ENCODE measurements at places on chromosomes 3 and 15.

DNA sequence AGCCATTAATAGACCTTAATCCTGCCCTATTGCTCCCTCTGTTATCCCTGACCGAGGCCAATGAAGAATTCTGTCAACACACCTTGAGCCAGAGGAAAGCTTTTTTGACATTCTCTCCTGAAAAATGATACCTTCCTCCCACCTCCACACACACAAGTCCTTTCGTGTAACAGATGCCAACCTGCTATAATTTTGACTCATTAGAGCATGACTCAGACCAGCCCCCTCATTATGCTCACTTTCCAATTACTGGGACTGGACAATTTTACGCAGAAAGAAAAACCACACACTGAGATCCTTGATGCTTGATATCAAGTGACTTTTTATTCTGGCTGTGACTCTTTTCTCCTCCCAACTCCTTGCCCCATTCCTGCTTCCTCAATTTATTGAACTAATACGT, 50.9 kb downstream of the LSAMP start:
- no peak for DNase-seq

GRCh38 chr15:40746916-40747418, 8.1 kb downstream of the RMDN3 start:
- DNase-seq = no peak

DNA sequence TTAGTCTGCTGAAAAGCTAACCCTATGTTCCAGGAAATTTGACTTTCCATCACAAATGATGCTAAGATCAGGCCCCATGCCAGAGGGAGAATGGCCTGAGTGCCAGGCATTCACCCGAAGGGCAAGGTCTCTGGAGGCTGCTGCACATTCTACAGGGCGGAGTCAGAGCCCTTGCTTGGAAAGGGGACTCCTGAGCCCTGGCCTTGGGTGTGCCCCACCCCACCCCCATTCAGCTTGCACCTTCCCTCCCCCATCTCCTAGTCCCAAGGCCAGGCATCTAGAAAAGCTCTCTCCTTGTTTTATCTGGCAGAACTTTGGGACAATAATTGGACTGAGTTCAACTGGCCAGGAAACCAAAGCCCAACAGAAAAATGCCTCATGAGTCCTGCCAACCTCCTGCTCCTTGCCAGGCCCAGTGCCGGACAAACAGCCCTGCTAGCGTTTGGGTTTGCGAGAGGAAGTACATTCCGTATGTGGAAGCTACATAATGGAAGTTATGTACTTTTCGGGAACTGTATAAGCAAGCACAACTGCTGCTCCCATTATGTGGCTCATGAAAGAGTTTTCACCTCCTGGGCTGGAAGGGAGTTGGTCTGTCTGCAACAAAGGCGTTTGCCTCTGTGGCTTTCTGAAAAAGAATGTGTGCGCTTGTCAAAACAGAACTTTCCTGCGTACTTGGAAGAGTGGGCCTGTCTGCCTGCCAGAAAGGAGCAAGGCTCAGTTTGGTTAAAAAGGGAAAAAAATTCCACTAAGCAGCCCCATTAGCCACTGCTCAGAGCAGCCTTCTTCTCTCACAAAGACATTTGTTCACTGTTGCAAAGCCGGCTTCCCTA, 321.5 kb upstream of the CTNNB1 start:
- no peak for DNase-seq

- no peak for DNase-seq
These were observed 5.3 kb downstream of the BDH1 start for GRCh38 chr3:197550489-197550888.

DNA sequence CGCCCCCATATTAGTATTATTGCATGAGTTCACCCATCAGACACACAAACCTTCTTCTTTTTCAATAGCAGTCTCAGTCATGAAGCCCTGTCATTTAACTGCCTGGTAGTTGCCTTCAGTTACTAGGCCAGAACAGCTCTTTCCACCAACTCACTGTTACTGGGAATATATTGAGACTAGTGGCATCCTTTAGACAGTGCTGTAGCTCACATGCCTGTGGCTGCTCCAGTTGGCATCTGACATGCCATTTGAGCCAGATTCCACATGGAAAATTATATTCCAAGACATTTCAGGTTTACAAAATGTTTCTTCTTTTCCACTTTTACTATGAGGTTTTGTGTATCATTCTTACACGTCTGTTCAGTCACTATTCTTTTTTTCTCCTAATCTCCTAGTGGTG, 146.1 kb downstream of the GHSR start:
- no peak for DNase-seq

DNA sequence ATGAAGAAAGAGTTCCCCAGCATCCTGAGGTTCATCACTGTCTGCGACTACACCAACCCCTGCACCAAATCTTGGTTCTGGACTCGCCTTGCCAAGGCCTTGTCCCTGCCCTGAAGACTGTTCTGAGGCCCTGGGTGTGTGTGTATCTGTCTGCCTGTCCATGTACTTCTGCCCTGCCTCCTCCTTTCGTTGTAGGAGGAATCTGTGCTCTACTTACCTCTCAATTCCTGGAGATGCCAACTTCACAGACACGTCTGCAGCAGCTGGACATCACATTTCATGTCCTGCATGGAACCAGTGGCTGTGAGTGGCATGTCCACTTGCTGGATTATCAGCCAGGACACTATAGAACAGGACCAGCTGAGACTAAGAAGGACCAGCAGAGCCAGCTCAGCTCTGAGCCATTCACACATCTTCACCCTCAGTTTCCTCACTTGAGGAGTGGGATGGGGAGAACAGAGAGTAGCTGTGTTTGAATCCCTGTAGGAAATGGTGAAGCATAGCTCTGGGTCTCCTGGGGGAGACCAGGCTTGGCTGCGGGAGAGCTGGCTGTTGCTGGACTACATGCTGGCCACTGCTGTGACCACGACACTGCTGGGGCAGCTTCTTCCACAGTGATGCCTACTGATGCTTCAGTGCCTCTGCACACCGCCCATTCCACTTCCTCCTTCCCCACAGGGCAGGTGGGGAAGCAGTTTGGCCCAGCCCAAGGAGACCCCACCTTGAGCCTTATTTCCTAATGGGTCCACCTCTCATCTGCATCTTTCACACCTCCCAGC, 2.9 kb downstream of the MYD88 start:
- no peak for DNase-seq

DNA sequence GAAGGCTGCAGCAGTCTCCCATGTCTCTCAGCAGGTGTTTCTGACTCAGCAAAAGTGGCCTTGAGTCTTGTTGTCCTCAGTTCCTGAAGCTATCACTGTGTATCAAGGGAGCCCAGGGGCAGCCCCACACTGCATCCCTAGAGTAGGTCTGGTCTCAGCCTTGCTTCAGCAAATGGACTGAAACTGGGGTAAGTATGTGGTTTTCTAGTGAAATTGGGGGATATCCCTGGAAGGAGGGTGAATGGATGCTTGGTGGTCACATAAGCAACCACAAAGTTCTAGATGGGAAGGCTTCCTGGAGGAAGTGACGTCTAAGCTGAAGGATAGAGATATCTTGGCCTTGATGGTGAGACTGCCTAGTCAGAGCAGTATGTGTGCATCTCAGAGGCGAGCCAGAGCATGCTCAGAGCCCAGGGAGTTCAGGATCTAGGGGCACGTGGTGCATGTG, 38.4 kb downstream of the TMEM158 start:
- DNase-seq = no peak

GRCh38 chr15:101469520-101470288, 19.8 kb downstream of the PCSK6 start:
- no peak for DNase-seq

- no peak for DNase-seq
These were observed 138.9 kb upstream of the SLC7A14 start for GRCh38 chr3:170724599-170725280.

DNA sequence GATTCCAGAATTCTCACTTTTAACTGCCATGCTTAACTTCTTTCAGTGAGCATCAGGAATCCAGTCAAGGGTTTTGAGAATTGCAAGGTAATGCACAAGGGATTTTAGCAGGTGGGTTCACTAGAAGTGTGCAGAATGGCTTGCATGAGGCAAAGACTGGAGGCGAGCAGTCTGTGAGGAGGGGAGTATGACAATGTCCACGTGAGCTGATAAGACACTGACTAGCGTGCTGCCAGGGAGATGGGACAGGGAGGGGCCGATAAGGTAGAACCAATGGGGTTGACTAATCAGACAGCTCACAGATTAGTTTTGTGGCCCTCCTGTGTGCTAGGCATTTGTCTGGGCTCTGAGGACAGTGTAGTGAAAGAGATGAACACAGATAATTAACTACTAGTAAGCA, 102.0 kb upstream of the DAZL start:
- no peak for DNase-seq

DNA sequence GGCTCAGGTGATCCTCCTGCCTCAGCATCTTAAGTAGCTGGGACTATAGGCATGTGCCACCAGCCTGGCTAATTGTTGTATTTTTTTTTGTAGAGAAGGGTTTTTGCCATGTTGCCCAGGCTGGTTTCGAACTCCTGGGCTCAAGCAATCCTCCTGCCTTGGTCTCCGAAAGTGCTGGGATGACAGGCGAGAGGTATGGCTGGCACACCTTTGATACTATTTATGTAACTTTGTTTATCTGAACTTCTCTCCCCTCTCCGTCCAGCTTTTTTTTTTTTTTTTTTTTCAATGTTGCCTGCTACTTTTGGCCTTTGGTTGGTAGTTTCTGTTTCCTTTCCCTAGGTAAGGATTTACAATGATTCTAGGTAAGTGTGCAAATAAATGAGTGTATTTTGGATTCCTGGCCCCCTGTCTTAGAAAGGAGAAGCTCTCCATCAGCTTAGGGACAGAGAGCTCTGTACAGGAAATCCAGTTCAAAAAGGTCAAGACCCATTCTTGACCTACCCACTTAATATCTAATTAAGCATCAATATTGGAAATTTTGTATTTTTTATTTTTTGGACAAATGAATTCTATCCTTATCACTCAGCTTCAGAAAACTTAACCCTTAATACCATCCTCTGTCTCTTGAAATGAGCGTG, 6.8 kb downstream of the ARL6IP5 start:
- DNase-seq = no peak

DNA sequence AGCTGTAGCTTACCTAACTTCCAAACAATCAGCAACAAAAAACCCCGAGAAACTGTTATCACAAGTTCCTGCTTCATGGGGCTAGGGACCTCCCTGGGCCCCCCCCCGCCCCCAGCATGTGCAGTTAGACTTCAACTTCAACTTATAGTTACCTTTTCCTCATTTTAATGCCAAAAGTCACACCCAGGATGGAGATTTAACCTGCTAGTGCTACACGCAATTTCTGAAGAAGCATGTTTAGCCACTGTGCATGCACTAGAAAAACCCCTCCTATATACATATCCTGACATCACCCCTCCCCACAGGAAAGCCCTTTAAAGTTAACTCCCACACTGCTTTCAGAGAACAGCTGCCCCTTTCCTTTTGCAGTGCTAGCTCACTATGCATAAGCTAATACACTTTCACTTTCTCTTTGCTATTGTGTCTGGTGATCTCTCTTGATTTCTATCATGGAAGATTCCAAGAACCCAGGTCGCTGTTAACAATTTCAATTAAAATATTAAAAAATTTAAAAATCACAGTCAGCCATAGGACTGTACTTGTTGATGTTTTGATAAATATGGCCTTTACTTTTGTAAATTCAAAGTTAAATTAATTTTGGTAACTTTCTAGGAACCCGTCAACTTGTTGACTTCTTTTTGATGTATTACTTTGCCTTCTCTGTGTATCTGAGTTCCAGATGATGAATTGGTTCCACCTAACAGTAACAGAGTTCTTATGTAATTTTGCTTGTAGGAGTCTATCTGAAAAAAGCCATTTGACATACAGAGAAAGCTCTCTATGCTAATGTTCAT, 75.2 kb upstream of the ACAD9 start:
- peak; percentile 78 for DNase-seq

DNA sequence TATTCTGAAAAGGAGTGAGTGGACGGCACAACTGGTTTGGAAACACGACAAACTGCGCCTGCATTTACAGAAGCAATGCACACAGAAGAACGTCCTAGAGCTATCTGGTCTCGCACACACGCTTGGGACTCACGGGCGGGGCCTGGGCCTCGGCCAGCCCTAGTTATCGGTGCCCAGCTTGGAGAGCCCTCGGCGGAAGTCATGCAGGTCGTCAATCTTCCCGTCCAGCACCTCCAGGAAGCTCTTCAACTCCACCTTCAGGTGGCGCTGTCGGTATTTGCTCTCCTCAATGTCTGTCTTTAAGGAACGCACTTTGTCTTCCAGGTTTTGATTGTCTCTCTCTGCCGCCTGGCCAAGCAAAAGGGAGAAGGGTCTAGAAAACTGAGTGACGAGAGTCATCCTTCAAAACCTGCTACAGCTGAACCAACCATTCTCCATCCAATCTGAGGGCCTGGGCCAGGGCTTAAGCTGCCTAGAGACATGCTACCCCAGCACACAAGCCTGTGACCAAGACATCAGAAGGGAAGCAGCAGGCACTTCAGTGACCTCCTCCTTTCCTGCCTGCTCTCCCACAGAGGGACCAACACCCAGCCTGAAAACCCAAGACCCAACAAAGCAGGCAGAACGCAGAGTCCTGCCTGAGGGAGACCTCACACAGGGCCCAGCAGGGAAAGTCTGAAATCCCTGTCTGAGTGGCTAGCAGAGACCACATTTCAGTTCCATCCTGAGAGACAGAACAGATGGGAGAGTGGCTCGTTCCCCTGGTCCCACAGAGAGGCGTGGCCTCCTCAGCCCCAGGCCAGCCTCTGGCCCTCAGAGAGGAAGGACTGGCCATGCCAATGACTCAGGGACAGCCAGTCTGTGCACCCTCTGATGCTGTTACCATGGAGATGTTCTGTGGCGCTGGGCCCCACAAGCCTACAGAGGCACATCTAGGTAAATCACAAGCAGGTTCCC, 40.4 kb downstream of the WHAMM start:
- peak; percentile 24 for DNase-seq

DNA sequence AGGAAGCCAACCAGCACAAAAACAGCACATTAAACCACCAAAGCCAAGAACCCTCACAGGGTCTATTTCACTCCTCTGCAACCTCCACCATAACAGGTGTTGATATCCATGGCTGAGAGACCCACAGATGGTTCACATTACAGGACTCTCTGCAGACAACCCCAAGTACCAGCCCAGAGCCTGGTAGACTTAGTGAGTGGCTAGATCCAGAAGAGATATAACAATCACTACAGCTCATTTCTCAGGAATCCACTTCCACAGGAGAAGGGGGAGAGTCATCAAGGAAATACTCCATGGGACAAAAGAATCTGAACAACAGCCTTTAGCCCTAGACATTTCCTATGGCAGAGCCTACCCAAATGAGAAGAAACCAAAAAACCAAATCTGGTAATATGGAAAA, 168.1 kb upstream of the CD96 start:
- no peak for DNase-seq

DNA sequence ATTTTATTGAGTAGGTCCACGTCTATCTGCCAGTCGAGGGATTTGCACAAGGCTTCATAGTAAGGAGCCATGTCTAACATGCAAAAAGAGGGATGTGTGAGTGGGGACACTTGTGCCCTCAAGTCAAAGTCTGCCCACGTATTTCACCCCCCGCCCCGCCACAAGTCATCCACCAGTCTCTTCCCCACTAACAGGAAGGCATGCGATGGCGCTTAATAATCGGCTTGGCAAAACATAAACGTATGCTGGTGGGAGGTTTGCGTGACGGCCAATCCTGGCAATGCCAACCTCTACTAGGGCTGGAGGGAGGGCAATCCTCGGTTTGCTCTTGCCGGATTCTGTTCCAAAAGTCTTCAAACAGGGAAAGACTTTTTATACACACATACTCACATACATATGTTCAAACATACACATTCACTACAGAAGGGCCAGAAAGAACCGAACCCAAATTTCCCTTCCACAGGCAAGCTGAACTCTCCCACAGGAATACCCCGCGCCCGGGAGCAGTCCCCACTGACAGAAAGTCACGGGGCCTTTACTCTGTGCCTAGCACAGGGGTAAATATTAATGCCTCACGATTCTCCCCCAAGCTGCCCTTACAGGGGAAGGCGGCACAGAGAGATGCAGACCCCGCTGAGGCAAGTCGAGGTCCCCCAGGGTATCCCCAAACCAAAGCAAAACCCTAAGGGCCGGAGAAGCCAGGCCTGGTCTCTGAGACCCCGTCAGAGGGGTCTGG, 675 bp downstream of the PSMD6 start:
- peak; percentile 3 for DNase-seq

Measured in stimulated activated CD4-positive, alpha-beta T cell treated with anti-CD3 and anti-CD28 coated beads, Interleukin-4, amount 100 ng/mL, for 4 hours (primary cell).